ENCODE measurements at places on chromosomes 4 and X.
A peak's percentile ranks its signal among the peaks of the same experiment; 100 is the strongest.

- no peak for DNase-seq
Measured at GRCh38 chrX:111444881-111445280, 32.9 kb upstream of the DCX start.

DNA sequence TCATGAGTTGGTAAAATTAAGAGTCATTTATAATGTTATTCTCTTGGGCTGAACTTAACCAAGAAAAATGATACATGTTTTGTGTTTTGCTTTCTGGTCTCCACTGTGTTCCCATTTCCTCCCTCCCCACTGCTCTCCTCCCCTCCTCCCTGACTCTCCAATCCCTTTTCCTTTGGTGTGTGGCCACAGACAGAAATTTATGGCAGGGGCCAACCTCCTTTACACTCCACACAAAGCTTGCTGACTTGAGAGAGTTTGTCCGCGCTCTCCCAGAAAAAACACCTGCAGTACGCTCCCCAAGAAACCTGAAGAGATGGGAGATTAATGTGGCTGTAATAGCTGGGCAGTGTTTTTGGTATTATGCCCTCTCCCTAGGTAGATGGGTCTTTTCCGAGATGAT lies 88.9 kb downstream of the ALPK1 start:
- no peak for DNase-seq

GRCh38 chr4:123524958-123525628 lies 128.5 kb downstream of the SPRY1 start:
- DNase-seq: no peak

DNA sequence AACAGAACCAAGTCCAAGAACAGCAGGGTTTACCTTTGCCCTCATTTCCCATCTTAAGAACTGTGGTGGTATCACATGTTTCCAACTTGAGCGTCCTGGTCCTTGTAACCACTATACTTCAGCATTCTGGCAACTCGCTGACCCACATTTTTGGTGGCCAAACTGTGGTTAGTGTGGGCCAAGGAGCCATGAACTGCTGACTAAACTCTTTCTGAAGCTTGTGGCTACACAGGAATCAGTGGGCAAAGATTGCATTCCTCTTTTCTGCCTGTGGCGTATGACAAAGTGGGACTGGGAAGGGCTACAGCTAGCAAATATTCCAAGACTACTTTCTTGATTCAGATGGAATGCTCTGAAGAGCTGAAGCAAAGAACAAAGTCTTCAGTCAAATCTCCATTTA lies 106.3 kb upstream of the MID1 start:
- DNase-seq: no peak

- DNase-seq: no peak
Measured at GRCh38 chr4:118173126-118173525, 138.8 kb downstream of the NDST3 start.

GRCh38 chrX:154649503-154650220 lies 3.7 kb downstream of the CTAG2 start:
- DNase-seq: no peak

DNA sequence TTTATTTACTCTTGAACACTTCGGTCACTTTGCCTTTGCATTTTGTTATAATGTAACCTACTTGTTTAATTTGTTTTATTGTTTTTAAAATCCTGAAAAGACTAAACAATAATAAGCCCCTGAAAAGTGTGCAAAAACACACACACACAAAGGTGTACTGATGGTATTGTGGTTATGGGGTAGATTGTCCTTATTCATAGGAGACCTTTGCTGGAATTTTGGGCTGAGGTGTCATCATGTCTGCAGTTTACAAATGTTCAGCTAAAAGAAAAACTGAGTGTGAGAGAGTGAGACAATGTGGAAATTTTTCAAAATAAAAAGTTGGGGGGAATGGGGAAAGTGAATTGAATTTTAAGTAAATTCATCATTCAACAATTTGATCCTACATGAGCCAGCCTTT lies 174.9 kb downstream of the QDPR start:
- DNase-seq: no peak

GRCh38 chrX:20461576-20461975 lies 194.9 kb upstream of the RPS6KA3 start:
- no peak for DNase-seq

DNA sequence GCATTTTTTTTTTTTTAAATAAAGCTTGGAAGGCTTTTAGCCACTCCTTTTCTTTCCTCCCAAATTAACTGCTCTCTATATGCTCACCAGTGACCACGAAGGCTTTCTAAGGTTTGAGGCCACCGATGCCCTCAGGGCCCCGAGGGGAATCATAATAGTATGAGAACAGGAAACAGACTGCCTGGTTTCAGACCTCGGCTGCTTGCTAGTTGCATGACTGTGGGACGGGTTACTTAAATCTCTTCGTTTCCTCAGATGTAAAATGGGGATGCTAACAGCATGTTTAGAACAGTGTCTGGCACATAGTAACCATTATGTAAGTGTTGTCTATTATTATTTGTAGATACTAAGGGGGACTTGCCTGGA lies 3.6 kb downstream of the LINC00632 start:
- no peak for DNase-seq

DNA sequence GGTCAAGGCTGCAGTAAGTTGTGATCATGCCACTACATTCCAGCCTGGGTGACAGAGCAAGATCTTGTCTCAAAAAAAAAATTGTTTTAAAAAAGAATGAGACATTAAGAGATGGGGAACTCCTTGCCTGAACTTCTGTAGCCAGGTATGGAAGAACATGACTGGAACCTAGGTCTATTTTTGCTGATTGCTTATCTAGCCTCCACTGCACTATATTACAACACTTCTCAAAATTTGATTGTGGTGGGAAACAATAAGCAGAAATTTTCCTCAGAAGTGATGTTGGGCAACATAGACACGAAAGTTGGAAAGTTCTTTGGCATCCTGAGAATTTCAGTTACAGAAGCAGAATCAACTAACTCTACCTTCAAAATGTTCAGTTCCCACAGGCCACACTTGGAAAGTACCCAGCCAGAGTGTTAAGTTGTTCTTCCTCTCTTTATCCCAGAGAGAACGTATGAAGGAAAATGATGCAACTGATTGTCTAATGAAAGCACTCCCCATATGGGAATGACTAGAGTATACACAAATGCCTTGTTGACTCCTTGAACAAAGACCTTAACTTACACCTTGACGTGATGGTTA lies 50.0 kb downstream of the LUZP4 start:
- DNase-seq: no peak

DNA sequence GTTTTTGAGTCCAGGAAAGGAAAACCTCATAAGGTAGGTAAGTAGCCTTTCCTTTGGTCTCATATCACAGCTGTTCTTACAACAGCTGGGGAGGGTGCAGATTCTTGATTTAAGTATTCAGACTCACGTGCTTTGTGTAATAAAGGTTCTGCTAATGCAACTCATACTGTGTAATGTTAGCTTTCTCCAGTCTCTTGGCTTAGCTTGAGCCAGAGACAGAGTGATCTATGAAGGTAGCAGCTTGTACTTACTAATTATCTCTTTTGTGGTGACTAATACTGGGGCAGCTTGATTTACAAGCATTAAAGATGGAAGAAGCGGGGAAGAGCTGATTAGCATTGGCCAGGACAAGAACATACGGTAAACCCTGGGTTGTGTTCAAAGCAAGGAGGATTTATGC lies 80.3 kb downstream of the LNX1 start:
- DNase-seq: no peak

GRCh38 chrX:137034508-137034872 lies 695 bp upstream of the GPR101 start:
- no peak for DNase-seq

DNA sequence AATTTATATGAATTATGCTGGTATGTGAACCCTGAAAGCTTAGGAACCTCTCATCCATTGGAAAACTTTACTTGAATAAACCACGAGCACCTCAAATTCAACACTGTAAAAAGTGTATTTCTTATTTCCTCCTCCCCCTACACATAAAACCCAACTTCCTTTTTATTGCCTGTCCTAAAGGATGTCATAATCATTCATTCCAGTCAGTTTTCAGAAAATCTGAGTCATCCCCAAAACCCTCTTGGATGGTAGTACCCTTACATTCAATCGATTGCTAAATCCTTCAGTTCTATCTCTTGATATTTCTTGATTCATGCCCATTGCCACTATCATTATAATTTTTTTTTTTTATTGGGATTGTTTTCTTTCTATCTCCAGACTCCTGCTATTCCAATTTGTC lies 91.1 kb upstream of the ATP8A1 start:
- DNase-seq: no peak

- DNase-seq: no peak
Measured at GRCh38 chr4:38088321-38088720, 128.1 kb downstream of the PTTG2 start.

DNA sequence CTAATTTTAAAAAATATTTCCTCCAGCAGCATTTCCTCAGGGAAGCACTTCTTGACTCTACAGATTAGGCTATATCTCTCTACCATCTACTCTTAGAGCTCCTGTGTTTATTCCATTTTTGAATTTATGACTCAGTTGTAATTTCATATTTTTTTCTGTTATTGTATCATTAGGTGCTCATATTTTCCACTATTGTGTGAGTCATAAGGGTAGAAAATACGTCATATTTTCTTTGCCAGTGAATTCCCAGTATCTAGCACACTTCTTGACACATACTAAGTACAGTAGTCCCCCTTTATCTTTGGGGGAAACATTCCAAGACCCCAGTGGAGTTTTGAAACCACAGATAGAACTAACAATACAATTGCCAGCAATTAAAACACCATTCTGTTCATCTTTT lies 431.2 kb downstream of the GASK1B start:
- DNase-seq: no peak

DNA sequence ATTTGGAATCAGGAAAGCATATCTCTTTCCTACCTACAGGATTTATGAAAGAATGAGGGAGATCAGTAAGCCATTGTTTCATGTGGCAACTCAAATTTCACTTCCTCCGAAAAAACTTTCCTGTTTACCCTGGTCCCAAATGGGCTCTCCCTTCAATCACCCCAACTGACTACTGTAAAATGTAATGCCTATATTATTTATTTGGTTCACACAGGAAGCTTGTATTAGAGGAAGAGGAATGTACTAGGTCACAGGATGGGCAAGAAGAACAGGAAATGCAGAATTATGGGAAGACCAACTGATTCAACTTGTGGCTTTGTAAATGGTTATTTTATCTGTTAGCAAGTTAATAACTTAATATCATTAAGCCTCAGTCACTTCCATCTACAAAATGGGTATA lies 23.1 kb downstream of the COL4A6 start:
- no peak for DNase-seq

- peak; percentile 95 for DNase-seq
Measured at GRCh38 chrX:154515966-154516655, at the start of gene FAM3A. Gene FAM3A, minus strand, starts transcription at chrX:154516232. Its CDS starts 460 bp downstream, at chrX:154515772.

- no peak for DNase-seq
Measured at GRCh38 chrX:42678133-42678532, 99.8 kb downstream of the PPP1R2C start.

- no peak for DNase-seq
Measured at GRCh38 chr4:173057901-173058300, 110.7 kb upstream of the GALNT7 start.

- DNase-seq: no peak
Measured at GRCh38 chr4:18049446-18049845, 27.9 kb upstream of the LCORL start.

GRCh38 chrX:39309721-39310152 lies 508.5 kb downstream of the MID1IP1 start:
- DNase-seq: peak; percentile 66

DNA sequence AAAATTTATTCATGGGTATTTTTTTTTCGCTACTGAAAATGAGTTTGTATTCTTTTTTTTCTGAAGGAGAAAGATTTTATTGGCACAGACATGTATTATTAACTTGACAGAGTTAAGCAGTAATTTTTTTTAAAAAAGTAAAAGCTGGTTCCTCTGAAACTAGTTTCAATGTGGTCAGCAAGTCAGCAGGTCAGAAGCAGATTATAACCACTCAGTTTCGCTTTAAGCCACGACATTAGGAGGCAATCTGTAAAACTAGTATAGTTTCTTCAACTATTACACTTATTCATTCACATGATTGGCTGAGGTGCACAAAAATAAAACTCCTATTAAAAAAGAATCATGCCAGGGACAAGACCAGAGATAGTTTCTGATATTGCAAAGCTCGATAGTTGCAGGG lies 714.2 kb upstream of the PCDH7 start:
- DNase-seq: no peak

GRCh38 chrX:8345473-8345872 lies 119.2 kb upstream of the VCX3B start:
- DNase-seq: no peak
